NCI-H82 (cell line): ENCODE measurements at places on chromosomes 11 and 22.

GRCh38 chr11:72774499-72774898, 19.3 kb downstream of the STARD10 start:
- DNase-seq: peak; percentile 14

- no peak for DNase-seq
Observed at GRCh38 chr11:128246810-128247594, 340.4 kb downstream of the ETS1 start.

DNA sequence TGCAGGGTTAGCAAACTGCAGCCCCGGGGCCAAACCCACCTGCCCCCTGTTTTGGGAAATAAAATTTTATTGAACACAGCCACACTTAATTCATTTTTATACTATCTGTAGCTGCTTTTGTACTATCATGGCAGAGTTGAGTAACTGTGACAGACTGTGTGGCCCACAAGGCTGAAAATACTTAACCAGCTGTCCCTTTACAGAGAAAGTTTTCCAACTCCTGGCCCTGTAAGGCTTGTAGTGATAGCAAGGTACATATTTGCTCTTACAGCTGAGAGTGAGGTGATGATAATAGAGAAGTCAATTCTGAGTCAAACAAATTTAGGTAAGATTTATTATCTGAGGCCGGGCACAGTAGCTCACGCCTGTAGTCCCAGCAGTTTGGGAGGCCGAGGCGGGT, 87.4 kb upstream of the SLC6A5 start:
- no peak for DNase-seq

DNA sequence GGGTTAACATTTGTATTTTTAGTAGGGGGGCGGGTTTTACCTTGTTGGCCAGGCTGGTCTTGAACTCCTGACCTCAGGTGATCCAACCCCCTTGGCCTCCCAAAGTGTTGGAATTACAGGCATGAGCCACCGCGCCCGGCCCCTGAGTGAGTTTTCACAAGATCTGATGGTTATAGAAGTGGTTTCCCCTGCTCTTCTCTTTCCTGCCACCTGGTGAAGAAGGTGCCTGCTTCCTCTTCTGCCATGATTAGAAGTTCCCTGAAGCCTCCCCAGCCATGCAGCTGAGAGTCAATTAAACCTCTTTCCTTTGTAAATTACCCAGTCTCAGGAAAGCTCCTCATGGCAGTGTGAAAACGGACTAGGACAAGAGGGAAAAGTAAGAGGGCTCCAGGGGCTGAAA, 259.1 kb upstream of the PLET1 start:
- DNase-seq: no peak

DNA sequence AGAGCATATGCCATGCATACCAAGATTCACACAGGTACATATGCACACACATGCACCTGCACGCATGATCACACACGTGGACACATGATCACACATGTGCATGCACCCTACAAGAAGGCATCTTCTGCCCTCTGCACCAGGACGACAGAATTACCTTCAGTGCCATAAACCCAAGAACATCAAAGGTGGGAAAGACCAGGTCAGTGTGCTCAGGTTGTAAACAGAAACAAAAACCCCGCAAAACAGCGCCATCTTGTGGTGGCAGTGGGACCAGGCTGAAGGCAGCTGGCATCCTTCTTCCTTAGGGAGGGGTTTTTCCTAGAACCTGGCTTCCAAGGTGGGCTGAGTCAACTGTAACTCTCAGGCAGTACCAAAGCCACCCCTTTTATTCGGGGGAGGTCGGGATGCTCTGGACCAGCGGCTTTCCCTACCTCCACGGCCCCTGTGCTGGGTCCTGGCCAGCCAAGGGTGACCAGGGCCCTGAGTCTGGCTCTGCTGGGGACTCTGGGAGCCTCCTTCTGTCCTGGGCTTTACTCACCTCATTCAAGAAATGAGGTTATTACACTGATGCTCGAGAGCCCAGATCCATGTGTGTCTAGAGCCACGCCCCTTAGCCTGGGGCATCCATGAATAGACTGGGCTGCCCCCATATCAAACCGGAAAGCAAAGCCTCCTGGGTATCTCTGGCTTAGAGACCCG, 69.4 kb upstream of the FGF3 start:
- DNase-seq: peak; percentile 75

DNA sequence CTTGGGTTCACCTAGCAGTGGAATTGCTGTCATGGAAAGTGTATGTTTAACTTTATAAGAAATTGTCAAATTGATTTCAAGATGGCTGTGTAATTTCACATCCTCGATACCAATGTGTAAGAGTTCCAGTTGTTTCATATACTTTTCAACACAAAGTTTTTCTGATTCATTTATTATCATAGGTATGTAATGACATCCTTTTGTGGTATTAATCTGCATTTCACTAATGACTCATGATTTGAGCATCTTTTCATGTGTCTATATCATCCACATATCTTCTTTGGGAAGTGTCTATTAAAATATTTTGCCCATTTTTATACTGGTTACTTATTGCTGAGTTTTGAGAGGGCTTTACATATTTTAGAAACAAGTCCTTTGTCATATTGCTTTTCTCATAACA, 17.0 kb upstream of the GLYATL1B start:
- no peak for DNase-seq

GRCh38 chr22:26671317-26672059, 14.1 kb downstream of the MIAT start:
- DNase-seq: no peak

GRCh38 chr11:36364551-36365325, 68.7 kb downstream of the PRR5L start:
- peak; percentile 55 for DNase-seq
